ENCODE measurements at places on chromosomes 13 and 19.

GRCh38 chr13:109396266-109396665 lies 390.1 kb downstream of the IRS2 start:
- no peak for DNase-seq

GRCh38 chr13:23754506-23754905 lies 134.7 kb downstream of the MIPEP start:
- DNase-seq: no peak

DNA sequence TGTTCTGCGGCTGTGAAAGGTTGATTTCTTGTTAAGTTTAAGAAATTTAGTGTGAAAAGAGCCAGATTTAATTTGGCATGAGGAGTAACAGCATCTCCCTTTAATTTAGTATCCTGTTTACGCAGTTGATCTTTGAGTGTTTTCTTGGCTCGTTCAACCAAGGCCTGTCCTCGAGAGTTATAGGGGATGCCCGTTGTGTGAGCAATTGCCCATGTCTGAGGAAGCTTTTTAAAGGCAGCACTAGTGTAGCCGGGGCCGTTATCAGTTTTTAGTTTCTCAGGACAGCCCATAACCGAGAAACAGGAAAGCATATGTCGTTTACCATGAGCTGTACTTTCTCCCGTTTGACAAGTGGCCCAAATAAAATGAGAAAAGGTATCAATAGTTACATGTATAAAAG lies 47.5 kb upstream of the ZNF43 start:
- DNase-seq: no peak

GRCh38 chr19:33641956-33642498 lies 20.3 kb downstream of the CHST8 start:
- DNase-seq: no peak

DNA sequence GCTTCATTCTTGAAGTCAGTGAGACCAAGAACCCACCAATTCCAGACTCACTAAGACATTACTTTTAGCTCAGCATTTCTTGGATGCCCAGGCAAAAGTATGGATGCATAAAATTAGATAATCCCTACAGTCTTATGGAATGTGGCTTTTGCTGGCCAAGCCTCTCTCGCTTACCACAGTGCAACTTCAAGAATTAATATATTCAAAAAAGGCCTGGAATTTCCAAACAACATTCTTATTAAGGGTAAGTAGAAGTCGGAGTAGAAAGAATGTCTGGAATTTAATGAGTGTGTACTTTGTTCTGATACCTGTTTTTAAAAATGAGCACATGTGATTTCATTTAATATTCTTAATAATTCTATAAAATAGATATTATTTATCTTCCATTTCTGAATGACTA lies 302.4 kb upstream of the TMTC4 start:
- DNase-seq: no peak

DNA sequence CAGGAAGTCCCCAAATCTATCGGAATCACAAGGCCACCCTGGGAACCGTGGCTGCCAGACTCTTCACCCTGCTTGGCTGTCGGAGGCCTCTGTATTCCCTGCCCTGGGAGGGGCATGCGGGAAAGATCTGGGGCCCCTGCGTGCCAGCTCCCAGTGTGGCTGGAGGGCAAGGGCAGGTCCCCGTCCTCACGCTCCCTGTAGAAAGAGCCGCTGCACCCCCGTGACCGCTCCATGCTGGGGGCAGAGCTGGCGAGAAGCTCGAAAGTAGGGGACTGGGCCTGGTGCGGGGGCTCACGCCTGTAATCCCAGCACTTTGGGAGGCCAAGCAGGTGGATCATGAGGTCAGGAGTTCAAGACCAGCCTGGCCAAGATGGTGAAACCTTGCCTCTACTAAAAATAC lies 208.4 kb upstream of the SOX1 start:
- no peak for DNase-seq

DNA sequence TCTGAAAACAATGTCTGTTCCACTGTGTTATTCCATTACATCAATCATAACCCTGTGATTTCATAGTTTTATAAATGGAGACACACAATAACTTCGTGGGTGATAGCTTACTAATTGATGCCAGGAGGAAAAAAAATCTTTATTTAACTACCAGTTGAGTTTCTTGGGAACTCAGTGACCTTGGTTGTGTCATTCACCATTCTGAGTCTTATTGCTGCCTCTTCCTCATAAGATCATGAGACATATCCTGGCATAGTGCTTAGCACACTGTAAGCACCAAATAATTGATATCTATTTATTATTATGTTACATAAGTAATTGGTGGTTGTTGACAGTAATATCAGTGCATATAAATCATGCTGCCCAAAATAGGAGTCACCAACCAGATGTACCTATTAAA lies 39.1 kb upstream of the SIN3B start:
- DNase-seq: no peak

- DNase-seq: no peak
Observed at GRCh38 chr13:34591900-34592529, 350.1 kb upstream of the NBEA start.

- peak; percentile 16 for DNase-seq
Observed at GRCh38 chr13:41008349-41008980, 10.7 kb downstream of the ELF1 start.

GRCh38 chr13:40433577-40433976 lies 232.9 kb downstream of the FOXO1 start:
- DNase-seq: no peak

DNA sequence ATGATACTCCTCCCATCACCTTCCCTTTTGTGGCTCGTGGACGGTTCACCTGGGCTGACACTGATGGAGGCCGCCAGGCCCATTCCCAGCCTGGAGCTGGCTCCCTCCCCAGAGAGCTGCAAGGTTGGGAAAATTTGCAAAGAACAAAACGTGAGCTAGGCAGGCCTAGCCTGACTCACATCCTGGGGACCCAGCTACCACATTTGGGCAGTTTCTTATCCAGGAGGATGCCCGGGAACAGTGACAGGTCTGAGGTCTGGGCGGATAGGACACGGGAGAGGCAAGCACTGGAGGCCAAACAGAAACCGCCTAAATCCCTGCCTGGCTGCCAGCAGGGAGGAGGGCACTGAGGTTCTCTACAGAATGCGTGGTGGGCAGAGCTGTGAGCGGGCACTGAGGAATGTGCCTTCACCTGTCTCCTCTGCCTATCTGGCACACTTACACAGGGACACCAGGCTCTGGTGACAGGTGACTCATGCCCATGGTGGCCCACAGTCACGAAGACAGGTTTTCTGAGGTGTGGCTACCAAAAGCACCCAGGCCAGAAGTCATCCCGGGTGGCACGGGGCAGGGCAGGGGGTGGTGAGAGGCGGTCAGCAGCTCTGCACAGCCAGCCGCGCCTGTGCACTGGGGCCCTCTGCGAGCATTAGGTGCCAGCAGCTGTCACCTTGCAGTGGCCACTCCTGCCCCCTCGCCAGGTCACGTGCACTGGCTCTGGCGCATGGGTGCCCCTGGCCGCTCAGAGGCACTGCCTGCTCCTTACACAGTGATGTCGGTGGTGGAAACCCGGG lies 23.2 kb downstream of the SH3GL1 start:
- DNase-seq: no peak

DNA sequence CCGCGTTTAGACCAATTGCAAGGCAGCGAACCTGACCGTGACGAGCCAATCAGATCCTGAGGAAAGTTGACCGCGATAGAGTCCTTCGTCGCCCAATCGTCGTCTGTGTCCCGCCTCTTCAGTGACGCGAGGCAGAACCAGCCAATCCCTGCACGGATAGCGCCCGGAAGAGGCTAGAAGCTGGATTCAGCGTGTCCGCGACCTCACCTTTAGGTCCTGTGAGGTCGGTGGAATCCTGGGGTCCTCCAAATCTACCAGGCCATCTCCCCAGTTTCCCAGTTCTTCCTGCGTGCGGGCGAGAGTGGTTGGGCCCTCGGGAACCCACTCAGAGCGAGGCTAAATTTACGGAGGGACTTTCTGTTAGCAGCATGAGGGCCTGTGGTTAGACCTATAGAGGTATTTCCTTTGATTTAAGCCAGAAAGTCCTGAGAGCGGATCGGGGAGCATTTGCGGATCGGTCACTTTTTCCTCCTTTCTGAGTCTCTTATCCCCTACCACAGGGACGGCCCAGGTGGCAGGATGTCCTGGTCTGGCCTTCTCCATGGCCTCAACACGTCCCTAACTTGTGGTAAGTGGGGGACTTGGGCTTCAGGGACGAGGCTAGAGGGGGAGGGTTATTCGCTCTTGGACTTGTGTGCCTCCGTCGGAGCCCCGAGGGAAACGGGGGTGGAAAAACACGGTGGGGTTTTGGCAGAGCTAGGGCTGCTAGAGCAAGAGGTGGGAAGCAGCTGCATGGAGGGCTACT lies at the start of gene MRPS12:
Gene MRPS12, plus strand, starts transcription at position 169 of the 745 bp plus-strand sequence. Its CDS starts 351 bp downstream, at position 520.
- DNase-seq: peak; percentile 96

GRCh38 chr19:56403261-56403660 lies 871 bp upstream of the ZNF583 start:
- DNase-seq: no peak

DNA sequence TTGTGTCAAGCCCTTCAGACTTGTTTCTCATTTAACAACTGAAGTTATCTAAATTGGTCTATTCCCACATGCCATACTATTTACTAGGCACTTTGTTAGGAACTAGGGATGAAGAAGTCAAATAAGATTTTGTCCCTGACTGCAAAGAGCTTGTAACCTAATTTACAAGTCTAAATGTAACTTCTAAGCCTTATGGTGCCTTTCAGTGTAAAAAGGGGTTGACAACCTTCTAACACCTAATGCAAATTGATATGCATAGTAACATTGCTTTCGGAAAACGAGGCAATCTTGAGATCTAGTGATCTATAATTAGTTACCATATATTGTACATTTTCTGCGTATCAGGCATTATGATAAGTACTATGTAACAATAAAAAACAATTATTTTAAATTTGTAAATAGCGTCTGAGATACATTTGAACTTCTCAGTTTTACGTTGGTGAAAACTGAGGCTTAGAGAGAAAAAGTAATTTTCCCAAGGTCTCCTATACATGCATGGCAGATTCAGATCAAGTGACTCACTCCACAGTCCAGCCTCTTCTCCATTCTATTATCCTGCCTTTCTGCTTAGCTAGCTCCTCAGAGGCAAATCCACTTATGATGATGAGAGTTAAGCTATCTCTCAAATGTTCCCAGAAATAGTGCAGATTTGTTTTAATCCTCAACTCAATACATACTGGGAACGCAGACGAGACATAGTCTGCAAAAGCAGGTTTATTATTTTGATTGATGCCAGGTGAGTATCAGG lies 764.9 kb upstream of the SLITRK5 start:
- DNase-seq: no peak

GRCh38 chr19:15251749-15252397 lies 19.6 kb upstream of the EPHX3 start:
- no peak for DNase-seq

GRCh38 chr19:49669516-49669915 lies 3.8 kb downstream of the BCL2L12 start:
- no peak for DNase-seq

DNA sequence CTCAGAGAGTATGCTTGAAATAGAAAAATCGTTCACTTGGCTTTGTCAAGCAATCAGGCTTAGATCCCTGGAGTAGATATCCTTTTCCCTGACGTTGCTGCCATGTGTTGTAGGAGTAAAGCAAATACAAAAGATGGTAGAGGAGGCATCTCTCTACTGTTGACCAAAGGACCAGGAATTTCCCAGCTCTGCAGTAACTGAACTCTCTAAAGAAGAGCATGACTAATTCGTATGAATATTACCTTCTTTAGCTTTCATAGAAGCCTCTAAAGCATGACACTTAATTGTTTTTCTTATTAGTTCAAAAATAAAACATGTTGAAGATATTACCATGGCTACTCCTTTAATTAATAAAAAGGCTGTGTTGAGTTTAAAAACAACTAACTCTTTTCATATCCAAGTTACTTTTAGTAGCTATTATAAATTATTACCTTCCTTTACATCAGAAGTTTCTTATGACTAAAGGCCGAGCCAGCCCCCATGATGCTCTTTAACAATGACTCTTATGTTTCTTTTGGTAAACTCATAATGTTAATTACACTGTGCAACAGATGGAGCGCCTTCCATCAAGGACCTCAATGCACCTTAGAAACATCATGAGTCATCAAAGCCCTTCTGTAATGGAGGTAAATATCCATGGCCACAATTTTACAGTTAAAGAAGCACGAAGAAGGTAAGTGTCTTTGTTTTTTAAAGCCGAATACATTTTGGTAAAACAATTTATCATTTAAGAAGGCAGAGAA lies 352.4 kb downstream of the KLF5 start:
- DNase-seq: no peak

GRCh38 chr19:10271543-10272086 lies 695 bp downstream of the ICAM1 start:
- DNase-seq: no peak

- no peak for DNase-seq
Observed at GRCh38 chr13:106115081-106115480, 420.4 kb downstream of the EFNB2 start.
